ENCODE measurements at places on chromosomes 3 and 15.

DNA sequence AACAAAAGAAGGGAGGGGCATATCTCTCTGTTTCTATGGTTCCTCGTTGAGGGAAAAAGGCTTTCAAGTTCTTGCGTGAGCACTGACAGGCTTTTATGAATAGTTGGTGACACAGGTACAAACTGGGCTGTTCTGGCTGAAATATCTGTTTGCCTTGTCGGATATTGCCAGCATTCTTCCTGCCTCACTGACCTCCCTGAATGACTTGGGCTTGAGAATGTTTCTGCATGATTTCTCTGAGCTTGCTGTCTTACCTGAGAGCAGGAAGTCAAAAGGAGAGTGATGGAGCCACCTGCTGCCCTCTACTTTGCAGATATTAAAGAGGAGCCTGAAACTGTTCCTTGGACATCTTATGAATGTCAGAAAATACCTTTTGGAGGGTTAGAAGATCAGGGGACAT, 4.8 kb downstream of the GCNT3 start:
- DNase-seq = no peak

GRCh38 chr3:182947888-182948287, 32.5 kb downstream of the DCUN1D1 start:
- DNase-seq = no peak

DNA sequence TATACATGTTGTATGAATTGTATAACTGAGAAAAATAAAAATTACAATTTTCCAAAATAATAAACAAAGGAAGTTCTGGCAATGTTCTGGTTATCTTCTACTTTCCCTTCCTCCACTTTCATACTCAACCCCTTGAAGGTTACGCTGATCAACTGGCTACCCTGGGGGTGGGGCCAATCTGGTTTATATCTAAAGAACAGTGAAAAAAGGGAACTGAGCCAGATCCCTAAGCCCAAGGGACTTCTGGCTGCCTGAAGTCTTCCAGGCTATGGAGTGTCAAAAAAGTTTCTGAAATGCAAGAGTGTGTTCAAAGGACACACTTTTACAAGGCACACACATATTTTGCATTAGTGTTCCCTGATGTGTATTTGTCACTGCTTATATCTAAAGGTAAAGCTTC, 591.9 kb downstream of the ROBO1 start:
- no peak for DNase-seq

DNA sequence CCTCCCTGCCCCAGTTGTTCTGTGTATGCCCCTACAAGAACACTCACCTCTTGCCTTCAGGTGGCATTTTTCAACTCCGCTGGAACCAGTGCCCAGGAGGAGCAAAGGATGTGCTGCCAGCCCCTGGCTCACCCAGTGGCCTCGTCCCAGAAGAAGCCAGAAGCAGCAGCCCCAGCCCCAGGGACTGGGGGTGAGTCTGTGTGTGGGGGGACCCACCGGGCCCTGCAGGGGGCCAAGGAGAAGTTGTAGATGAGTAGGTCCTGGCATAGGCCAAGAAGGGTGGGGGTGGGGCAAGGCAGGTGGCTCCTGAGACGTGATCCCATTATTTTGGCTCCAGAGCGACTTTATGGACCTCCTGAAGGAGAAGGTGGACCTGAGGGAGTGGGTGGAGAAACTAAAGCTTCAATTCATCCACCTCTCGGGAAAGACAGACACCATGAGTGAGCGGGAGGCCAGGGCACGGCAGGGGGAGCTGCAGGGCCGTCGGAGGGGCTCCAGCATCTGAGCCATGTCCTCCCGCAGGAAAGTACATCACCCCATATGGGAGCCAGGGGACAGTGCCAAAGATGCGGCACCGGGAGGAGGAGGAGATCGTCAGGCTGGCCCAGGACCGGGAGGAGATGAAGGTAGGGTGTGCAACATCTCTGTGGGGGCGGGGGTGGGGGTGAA, 29.3 kb downstream of the NGRN start:
- DNase-seq = no peak

GRCh38 chr3:180530276-180530675, 71.7 kb upstream of the TTC14 start:
- DNase-seq = no peak
